NCI-H2171 (cell line): ENCODE measurements at places on chromosomes 2 and 18.

DNA sequence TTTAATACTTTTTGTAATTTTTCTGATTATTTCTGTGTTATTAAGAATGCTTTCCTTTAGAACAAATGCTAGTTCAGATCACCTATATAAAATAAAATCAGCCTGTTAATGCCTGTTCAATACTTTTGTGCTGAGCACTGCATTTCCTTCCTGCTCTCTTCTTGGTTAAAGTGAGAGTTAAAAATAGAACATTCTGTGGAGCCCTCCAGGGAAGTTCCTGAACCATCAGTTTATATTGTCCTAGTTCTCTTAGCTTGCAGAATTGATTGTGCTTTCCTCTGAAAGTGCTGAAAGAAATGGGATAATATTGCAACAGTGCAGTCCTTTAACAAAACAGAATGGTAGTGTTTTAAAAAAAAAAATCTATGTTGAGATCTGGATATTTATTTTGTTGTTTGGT is 74.6 kb upstream of the UBXN4 start:
- DNase-seq: no peak

DNA sequence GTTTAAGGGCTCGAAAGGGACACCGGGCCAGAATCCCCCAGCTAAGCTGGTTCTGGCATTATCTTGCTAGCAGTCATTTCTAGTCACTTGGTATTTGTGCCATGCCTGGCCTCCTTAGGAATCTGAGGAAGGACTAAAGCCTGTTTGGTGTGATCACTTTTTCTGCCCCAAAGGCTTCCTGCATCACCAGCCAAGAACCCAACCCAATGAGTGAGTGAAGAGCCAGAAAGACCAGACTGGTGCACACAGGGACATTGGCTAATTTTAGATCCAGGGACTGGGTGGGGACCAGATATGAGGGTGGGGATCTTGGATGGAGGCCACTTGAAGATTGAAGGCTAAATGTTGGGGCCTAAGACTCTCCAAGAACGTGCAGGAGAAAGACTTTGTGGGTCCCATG is 411.9 kb upstream of the TNP1 start:
- DNase-seq: no peak

DNA sequence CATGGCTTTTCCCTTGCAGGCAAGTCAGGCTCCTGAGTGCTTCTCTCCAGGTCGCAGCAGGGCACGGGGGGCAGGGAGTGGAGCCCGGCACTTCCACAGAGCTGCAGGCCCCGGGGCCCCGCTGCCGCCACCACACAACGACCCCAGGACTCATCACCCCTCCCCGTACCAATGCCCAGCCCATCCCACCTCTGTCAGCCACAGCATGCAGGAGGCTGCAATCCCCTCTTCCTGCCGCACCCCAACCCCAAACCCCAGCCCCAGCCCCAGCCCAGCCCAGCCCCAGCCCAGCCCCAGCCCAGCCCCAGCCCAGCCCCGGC is 288.0 kb downstream of the NDUFA10 start:
- no peak for DNase-seq

DNA sequence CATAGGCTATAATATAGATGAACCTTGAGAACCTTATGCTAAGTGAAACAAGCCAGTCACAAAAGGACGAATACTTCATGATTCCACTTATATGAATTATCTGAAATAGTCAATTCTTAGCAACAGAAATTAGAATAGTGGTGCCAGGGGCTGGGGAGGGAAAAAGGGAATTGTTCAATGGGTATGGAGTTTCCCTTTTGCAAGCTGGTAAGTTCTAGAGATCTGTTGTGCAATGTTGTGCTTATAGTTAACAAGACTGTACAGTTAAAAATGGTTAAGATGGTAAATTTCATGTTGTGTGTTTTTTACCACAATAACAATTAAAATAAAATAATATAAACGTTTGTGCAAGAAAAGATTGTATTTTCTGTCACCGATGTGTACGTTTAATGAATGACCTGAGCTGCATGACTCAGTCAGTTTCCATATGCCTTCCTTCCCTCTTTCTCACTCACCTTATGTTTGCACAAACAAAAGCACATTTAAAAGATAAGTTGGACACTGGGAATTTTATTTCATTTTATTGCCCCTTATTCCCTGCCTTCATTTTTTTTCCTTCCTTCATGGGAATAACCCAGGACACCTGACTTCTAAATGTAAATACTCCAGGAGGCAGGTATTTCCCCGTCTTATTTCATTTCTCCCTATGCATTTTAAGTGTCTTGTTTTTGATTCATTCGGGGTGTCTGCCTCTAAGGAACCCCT is 143.7 kb upstream of the TTC39C start:
- no peak for DNase-seq

DNA sequence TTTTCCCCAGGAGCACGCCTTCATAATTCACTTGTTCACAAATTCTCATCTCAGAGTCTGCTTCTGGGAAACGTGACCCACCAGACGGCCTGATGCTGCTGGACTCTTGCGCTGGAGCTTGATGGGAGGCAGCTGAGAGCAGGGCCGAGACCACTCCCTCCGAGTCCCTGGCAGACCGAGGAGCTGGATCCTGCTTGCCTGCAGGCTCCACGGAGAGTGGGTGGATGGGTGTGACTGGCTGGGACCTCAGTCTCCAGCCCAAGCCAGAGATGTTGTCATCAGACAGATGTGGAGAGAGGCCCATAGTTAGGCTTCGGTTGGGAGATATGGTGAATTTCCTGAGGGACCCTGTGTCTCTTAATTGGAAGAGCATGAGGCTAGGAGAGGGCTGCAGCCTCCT is 76.4 kb downstream of the TSN start:
- DNase-seq: no peak

GRCh38 chr2:29777161-29777560 is 144.2 kb downstream of the ALK start:
- no peak for DNase-seq

GRCh38 chr2:16725549-16725948 is 59.9 kb upstream of the CYRIA start:
- DNase-seq: no peak

DNA sequence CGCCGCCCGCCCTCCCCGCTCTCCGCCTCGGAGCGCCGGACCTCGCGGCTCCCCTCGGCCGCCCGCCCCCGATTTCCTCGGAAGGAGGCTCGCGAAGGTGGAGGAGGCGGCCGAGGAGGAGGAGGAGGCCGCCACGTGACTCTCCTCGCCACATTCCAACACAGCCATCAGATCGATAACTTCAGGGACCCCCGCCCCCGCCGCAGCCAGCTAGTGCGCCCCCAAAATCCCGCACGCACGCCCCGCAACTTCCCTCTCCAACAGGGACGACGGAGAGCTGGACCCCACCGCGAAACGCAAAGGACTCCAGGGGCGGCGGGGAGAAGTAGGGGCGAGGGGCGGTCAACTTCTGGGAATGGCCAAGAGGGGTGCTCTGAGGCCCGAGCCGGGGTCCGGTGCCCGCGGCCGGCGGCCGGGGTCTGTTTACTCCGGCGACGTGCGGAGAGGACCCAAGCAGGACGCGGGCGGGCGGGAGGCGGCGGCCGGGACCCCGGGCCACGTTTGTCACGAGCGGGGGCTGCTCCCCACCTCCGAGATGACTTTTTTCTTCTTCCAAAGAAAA is 2.0 kb downstream of the ZNF521 start:
- DNase-seq: no peak

DNA sequence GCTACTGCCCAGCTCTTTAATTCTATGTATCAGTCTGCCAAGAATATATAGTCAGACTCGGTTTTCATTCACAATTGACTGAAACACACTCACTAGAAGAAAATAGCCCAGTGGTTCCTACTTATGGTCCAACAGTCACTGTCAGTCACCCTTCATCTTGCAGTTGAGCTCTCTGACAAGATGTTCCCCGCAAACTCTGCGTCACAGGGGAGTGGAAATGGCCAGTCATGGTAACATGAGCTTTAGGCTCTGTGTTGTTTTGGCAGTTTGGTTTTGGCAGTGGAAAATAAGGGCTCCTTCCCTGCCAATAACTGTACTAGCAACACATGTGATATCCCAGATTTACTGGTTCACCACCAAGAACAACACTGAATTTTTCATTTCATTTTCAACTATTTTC is 122.5 kb downstream of the PRPF40A start:
- no peak for DNase-seq

- DNase-seq: no peak
Observed at GRCh38 chr2:149732001-149732685, 144.6 kb upstream of the MMADHC start.

- DNase-seq: no peak
Observed at GRCh38 chr2:189248141-189248540, 68.6 kb upstream of the COL5A2 start.

GRCh38 chr2:215369181-215369760 is 57.4 kb downstream of the ATIC start:
- DNase-seq: no peak

DNA sequence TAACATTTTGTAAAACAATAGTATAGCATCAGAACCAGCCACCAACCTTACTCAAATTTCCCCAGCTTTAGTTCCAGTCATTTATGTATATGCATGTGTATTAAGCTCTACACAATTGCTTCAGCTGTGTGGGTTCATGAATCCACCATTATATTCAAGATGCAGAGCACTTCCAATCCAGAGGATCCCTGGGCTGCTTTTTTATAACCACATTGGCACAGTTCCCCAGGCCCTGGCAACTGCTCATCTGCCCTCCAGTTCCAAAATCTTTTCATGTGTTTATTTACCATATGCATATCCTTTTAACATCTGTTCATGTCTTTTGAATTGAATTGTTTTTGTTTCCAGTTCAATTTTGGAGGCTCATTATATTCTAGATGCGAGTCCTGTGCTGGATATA is 482.9 kb upstream of the HS6ST1 start:
- peak; percentile 67 for DNase-seq

DNA sequence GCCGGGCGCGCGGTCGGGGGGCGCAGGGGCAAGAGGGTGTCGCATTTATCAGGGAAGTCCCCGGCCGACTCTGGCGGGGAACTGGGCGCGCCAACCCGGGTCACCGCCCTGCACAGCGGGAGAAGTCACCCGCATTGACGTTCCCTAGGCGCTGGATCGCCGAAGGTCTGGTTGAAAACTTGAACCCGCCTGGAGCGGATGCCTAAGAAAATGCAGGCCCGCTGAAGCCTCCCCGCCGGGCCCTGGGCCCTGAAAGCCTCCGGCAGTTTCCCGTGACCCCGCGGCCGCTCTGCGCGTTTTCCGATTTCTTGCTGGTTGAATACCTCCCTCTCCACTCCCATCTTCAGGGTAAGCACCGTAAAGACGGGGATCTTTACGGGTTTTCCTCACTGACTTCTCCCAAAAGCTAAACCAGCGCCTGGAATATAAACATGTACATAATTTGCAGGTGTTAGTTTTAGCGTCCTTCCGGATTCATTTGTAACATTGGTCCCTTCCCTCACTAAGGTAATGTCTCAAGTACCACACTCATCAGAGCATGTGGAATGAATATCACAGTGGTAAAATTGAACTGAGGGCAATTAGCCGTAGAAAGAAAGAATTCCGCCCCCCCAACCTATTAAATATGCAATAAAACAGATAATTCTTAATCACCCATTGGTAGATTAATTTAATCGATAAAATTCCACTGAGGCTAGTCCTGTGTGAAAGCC is 675 bp upstream of the SPIRE1 start:
- DNase-seq: no peak

GRCh38 chr2:100853909-100854810 is 34.2 kb downstream of the NPAS2 start:
- DNase-seq: no peak
